Colonic mucosa (tissue), 4 donors: ENCODE measurements at places on chromosomes 2 and 18. TPM values are rescaled to one million over a fixed set of nuclear protein-coding genes. Genes with fewer than 3 reads are reported as not detected.

SCN7A gene
- 6.7 TPM for total RNA-seq

EVX2 gene
- not detected for total RNA-seq

ATG4B gene
- 72.4 TPM for total RNA-seq

NEB gene
- 1.0 TPM for total RNA-seq

CYTIP gene
- 5.9 TPM for total RNA-seq

APLF gene
- 2.6 TPM for total RNA-seq

ALK gene
- total RNA-seq, result 0.19 TPM

IL1F10 gene
- not detected for total RNA-seq

MDH1B gene
- total RNA-seq, result 0.37 TPM

C2orf15 gene
- total RNA-seq, result 3.1 TPM

KYNU gene
- total RNA-seq, result 2.8 TPM

LINC00305 gene
- not detected for total RNA-seq

GAREM1 gene
- total RNA-seq, result 20.1 TPM

NDUFB3 gene
- total RNA-seq, result 199 TPM

EGR4 gene
- total RNA-seq, result not detected

SPEG gene
- total RNA-seq, result 6.2 TPM

PELI1 gene
- total RNA-seq, result 57.6 TPM

GYPC gene
- total RNA-seq, result 14.7 TPM

RAD51AP2 gene
- 0.11 TPM for total RNA-seq

VSNL1 gene
- total RNA-seq, result 8.1 TPM

GLI2 gene
- total RNA-seq, result 2.0 TPM

RSAD2 gene
- 0.72 TPM for total RNA-seq

MARS2 gene
- 8.3 TPM for total RNA-seq

SLC30A3 gene
- not detected for total RNA-seq

FN1 gene
- 115 TPM for total RNA-seq

MYCN gene
- total RNA-seq, result 1.7 TPM

EFR3B gene
- 1.7 TPM for total RNA-seq

RBM44 gene
- 0.48 TPM for total RNA-seq

SETBP1 gene
- total RNA-seq, result 11.8 TPM

CBLN2 gene
- 0.96 TPM for total RNA-seq

HRH4 gene
- total RNA-seq, result 0.11 TPM

C2orf49 gene
- total RNA-seq, result 17.4 TPM

SFT2D3 gene
- total RNA-seq, result 7.5 TPM

INHBB gene
- total RNA-seq, result 3.1 TPM

ZBTB14 gene
- total RNA-seq, result 11.8 TPM

HADHA gene
- 266 TPM for total RNA-seq

PROM2 gene
- total RNA-seq, result 63.4 TPM

EPB41L3 gene
- total RNA-seq, result 43.3 TPM
